Spinal cord (tissue), 10 donors: ENCODE measurements at places on chromosomes 2 and 18. TPM values are rescaled to one million over a fixed set of nuclear protein-coding genes. Genes with fewer than 3 reads are reported as not detected.

Gene KANSL1L
- polyA plus RNA-seq = 24.3 TPM

Gene TIA1
- polyA plus RNA-seq = 249 TPM

Gene FAM110C
- 7.6 TPM for polyA plus RNA-seq

Gene LIMS4
- polyA plus RNA-seq = 1.3 TPM

Gene RBM44
- 0.59 TPM for polyA plus RNA-seq

Gene SLC14A1
- polyA plus RNA-seq = 1.2 TPM
